NCI-H774 (cell line): ENCODE measurements at places on chromosomes 2 and 18.
A peak's percentile ranks its signal among the peaks of the same experiment; 100 is the strongest.

- DNase-seq: no peak
Observed at GRCh38 chr2:20594957-20595356, 55.9 kb downstream of the HS1BP3 start.

DNA sequence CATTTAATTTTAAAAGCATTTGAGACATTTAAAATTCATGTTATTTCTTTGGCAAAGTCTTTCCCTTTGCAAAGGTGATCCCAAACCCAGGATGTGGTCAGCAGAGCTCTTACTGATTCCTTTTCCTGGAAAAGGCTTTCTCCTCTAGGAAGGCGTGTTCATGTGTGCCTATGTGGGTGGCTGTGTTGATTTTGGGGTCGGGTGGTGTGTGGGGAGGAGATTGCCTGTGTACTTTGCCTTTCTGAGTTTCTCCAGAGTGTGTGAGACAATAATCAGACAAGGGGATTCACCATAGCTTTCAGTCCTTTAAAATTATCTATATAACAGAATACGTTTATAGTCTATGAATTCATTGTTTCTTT, 173.2 kb downstream of the SOCS6 start:
- DNase-seq: no peak

DNA sequence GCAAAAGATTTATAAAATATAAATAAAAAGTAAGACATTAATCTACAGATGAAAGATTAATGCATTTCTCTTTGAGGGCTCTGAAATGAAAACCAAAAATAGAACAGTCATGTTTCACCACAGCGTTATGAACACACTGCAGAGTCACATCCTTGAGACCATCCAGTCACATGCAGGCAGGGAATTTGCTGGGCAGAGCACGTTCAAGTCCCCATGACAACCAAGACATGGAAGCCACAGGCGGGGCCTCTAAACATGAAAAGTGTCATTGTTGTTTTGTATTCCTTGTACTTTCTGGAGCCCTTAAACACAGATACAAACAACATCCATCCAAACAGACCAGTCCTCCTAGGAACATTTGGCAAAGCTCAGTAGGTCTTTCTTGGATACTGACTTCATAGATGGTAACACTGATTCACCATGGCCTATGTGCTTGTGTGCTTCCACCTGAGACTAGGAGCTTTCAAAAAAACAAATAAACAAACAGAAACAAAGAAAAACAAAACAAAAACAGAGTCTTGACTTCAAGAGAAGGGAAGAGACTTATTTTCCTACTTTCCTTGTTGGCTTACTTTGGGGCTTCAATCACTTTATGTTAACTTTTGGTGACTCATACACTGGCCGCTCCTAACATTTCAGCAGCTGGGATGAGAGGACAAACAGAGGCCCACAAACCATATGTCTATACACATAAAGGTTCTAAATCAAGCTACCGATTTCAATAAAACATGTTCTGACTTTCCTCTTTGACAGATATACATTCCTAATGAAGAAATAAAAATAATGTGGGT, 99.5 kb upstream of the CCDC85A start:
- DNase-seq: no peak

DNA sequence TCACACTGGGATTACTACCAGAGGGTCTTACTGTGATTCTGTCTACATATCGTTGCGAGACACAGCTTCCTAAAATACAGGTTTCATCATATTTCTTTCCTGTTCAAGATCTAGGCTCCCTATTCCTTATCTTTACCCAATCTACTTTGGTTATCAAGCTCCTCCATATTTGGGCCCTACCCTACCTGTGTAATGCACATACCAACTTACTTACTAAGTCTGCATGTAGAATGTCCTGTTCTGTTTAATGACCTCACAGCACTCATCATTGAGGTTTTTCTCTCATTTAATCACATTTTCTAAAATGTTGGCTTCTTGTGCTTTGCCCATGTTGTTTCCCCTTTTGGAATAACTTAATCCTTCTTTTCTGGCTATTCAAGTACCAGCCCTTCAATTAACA, 551.1 kb downstream of the ZEB2 start:
- DNase-seq: no peak

- DNase-seq: no peak
Observed at GRCh38 chr2:58917596-58917995, 676.5 kb upstream of the FANCL start.

DNA sequence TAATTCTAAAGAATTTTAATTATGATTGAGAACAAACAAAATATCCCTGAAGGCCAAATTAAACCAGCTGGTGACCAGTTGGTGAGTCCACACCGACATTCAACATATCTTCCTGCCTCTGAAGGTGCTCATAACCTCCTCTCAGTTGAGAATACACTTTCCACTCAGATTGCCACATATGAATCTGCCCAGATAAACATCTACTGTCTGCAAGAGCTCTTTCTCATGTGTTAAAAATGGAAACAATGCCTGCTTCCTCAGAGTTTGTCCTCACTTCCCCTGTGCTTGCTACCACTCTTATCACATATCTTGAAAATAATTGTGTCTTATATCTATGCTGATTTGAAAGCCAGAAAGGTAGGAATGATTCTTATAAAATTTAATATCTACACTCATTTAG, 177.7 kb upstream of the GULP1 start:
- no peak for DNase-seq

- DNase-seq: no peak
Observed at GRCh38 chr2:187493877-187494568, 46.0 kb upstream of the CALCRL start.

GRCh38 chr2:10422251-10422650, 25.9 kb downstream of the ODC1 start:
- DNase-seq: no peak

- DNase-seq: no peak
Observed at GRCh38 chr18:36454245-36454644, 156.7 kb downstream of the FHOD3 start.

DNA sequence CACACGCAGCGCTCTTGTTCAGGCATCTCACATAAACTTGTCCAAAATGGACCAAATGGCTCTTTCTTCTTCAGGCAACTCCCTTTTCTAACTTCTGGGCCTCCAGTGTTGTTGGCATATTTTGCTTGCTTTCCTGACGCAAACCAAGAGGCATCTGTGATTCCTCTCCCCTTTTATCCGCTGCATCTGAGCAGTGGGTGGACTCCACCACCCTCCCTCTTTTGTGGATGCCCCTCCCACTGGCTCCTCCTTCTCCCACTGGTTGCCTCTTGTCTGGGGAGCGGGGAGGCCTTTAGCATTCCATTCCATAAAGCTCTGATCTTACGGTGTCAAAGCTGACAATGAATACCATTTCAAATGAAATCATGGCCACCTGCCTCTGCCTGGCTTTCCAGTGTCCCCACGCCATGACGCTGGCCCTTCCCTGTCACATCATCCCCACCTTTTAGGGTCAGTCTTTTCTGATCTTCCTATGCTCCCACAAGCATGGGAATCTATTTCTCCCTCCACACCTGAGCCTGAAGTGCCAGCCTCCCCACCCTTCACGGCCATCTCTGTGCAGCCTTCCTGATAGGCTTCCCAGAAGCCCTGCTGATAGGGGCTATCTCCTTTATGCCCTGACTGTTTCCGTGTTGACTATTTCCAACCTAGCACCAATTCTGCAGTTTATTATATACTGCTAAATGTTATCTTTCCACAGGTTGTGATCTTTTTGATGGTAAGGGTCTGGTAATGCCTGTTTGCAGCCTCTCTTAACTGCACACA, 51.5 kb downstream of the RPL37A start:
- no peak for DNase-seq

DNA sequence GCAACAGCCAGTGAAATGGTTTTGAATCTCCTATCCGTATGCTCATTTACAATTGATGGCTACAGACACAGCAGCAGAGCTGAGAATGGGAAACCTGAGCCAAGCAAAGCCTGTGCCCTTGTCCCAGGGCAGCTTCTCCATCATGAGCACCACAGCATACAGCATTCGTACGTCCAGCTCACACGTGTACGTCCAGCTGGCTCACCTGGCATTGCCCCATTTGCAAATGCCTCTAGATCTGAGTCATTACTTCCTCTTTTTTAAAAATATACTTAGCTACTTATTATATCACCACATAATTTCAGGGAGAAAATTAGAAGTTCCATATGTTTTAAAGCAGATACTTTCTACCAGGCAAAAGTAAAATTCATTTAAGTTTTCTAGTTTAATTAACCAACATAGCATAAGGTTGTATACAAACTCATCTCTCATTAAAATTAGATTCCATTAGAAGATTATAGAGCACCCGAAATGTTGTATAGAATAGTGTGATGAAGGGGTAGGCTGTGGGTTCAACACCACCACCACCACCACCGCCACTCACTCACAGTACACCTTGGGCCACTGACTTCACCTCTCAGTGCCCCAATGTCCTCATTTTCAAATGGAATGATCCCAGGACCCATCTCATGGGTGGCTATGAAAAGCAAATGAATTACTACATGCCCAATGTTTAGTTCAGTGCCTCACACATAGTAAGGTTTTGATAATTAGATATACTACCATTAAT, 31.4 kb upstream of the TMEM177 start:
- no peak for DNase-seq

DNA sequence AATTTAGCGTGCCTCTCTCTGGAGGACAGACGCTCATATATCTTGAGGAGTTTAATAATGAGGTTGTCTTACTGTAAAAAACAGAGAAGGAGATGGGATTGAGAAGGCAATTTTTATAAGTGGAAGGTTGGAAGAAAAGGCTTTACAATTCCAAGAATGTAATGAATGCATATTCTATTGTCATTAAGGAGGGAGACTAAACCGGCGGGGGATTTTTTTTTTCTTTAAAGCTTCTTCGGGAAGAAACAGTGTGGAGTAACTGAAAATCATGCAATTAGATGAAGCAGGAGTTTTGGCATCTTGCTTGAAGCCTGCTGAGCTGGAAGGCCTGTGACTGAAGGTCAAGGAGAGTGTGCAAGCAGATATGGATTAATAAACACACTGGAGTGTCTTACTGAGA, 124.4 kb downstream of the HRH4 start:
- DNase-seq: no peak

DNA sequence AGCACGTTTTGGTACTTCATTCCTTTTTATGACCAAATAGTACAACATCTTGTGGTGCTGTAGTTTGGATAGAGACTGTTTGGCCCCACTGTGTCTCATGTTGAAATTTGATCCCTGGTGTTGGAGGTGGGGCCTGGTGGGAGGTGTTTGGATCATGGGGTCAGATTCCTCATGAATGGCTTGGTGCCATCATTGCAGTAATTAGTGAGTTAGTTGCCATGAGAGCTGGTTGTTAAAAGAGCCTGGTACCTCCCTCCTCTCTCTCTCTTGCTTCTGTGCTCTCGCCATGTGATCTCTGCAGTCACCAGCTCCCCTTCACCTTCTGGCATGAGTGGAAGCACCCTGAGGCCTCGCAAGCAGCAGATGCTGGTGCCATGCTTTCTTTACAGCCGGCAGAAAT, 50.9 kb downstream of the NCAPH start:
- DNase-seq: peak; percentile 15

GRCh38 chr2:69762513-69763494, 20.9 kb downstream of the ANXA4 start:
- no peak for DNase-seq

DNA sequence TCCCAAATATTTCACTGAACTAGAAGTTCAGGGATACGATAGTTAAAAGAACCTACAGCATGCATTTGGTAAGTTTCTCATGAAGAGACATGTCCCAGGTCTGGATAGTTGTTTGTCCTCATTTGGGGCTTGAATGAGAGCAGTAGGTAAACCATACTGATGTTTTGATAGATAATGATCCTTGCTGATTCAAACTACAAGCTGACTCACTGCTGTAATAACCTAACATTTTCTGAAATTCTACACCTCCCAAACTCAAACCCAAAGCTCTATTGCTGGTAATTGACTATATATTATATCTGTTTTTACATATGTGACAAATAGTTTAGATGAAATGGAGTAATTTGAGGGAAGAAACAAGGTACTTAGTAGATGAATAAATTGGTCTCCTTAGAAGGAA, 154.1 kb upstream of the BOD1L2 start:
- DNase-seq: no peak

DNA sequence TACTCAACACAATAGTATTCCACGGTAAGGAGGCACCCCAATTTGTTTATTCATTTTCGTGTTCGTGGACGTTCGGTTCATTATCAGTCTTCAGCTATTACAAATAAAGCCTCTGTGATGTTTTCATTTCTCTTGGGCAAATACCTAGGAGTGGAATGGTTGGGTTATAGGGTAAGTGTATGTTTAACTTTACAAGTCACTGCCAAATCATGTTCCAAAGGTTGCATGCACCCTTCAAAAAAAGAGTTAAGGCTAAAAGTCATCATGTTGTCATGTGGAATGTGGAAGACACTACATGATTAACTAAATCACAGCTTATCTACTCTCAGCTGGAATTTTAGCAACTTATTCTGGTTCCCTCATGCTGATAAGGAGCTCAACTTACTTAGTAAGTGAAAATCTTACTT, 15.8 kb downstream of the INO80C start:
- no peak for DNase-seq

- DNase-seq: no peak
Observed at GRCh38 chr2:164495491-164496223, 125.6 kb downstream of the GRB14 start.

DNA sequence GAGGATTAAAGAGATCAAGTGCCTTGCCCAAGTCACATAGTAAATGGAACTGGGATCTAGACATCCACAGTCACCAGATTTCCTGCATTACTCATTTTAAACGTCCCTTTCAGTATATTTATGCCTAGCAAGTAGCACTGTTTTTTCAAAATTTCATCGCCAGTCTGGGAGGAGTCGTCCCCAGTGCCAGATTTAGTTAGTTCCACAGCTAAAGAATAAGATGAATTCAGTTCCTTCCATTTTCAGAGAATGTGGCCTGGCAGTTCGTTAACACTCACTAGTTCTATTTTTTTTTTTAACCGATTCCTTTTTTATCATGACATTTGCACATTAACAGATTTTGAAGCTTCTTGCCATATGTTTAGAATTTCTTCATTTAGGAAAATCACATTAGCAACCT, 11.2 kb downstream of the GRP start:
- DNase-seq: no peak

DNA sequence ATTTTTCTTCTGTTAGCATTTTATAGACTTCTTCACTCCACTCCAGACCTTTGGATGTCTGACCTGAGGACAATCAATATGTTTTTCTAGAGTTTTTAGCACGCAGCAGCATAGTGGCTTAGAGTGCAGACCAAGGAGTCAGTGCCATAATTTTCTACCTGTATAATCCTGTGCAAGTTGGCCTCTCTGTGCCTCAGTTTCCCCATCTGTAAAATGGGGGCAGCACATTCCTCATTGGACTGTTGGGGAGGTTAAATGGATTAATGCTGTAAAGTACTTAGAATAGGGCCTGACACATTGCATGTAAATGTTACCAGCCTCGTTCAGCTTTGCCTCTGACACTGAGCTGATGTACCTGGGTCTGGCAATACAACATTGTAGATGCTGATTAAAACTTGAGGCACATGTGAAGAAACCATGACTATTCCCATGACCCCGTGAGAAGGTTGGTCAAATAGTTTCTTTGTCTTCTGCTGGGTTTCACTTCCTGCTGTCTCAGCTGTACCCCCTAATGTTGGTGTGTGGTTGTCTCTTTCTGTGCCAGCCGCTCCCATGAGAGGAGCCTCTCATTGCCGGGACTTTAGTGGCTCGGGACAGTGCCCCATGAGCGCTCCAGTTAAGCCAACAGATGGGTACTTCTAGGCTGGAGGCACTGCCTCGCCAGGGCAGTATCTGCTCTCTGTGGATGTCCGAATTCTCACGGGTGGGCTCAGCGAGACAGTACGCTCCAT, 125.3 kb downstream of the SH3RF3 start:
- DNase-seq: no peak
